ENCODE measurements at places on chromosomes 2 and 18. TPM values are rescaled to one million over a fixed set of nuclear protein-coding genes. Genes with fewer than 3 reads are reported as not detected.

The NGEF gene
- 19.4 TPM for total RNA-seq

- H3K4me1 ChIP-seq: no peaks in the 10 kb centered on the region
- no peak overlapping the region for H3K4me3 ChIP-seq
- no peaks in the 10 kb centered on the region for H3K27me3 ChIP-seq
- DNase-seq: no peak
Observed at GRCh38 chr2:180359522-180360282, 352.6 kb upstream of the CWC22 start.

The DSEL gene
- total RNA-seq: 55.4 TPM

DNA sequence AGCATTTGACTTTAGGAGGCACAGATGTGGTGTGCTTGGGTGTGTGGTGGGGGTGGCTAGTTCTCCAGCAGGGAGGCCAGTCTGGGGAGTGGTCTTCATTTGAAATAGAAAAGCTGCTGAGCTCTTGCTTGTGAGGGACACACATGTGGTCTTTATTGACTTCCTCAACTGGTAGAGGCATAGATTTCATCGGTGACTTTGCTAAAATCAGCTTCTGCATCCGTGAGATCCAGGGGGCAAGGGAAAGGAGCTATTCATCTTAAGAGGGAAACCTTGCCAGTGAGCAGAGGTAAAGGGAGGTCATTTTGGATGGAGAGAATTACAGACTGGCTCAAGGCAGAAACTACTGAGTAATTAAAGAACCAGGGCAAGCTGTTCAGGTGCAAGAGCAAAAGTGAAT lies 4.7 kb downstream of the MAPRE3 start:
- no peak overlapping the region for H3K4me3 ChIP-seq
- no peaks in the 10 kb centered on the region for H3K27me3 ChIP-seq
- DNase-seq: no peak
- no peak overlapping the region for H3K27ac ChIP-seq

The ACADL gene
- 5.8 TPM for total RNA-seq
